ENCODE measurements at places on chromosomes 5 and 9. TPM values are rescaled to one million over a fixed set of nuclear protein-coding genes. Genes with fewer than 3 reads are reported as not detected.

SLC34A3 gene
- not detected for total RNA-seq

CDH9 gene
- total RNA-seq, result not detected

GGTA1 gene
- 11.4 TPM for total RNA-seq

GLDC gene
- total RNA-seq, result 0.66 TPM

FAXDC2 gene
- 117 TPM for total RNA-seq

TLR4 gene
- 31.1 TPM for total RNA-seq

SHOC1 gene
- total RNA-seq, result 0.33 TPM

SLC6A18 gene
- not detected for total RNA-seq

BARHL1 gene
- not detected for total RNA-seq

FXN gene
- 3.8 TPM for total RNA-seq

ANKHD1 gene
- 133 TPM for total RNA-seq

GARIN3 gene
- not detected for total RNA-seq

PPP1R2B gene
- total RNA-seq, result not detected

IL5 gene
- total RNA-seq, result not detected

TAF11L5 gene
- total RNA-seq, result not detected

SOX30 gene
- total RNA-seq, result not detected

All from breast epithelium (tissue), 4 donors.